Activated CD8-positive, alpha-beta memory T cell treated with anti-CD3 and anti-CD28 coated beads, Interleukin-2, amount 50 U/mL, for 4 hours (primary cell): ENCODE measurements at places on chromosomes 5 and 9.

DNA sequence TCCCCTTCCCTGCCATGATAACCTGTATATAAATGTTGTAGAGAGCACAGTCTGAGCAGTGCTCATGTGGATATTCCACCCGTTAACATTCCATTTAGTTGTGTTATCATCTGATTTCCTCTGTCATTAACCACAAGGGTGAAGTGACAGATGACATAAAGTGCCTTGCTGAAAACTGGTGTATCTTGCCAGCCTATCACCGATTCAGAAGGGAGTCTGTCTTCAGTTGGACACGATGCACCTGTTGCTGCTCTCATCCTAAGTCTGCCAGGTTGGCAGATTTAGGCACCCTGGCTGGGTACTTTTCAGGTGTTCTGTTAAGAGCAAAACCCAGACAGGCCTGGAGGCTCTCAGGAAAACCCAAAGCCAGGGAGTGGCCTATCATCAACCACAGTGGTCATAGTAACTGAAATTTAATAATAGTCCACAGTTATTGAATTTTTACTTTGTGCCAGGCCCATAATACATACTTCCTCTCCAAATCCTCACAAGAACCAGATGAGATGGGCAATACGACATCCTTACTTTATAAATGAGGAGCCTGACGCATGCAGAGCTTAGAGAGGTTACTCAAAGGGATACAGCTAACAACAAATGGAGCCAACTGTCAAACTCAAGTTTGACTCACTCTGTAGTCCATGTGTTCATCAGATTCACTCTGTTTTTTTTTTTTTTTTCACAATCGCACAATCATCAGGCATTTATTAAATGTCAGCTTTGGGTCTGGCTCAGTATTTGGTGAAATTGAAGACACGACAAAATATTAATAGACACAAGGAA lies 100.7 kb upstream of the SPRY4 start:
- DNase-seq, result no peak

GRCh38 chr9:109031241-109031640 lies 17.9 kb upstream of the CTNNAL1 start:
- no peak for DNase-seq

- DNase-seq, result no peak
These were observed 40.4 kb downstream of the PCSK5 start for GRCh38 chr9:75930730-75931321.

- no peak for DNase-seq
These were observed 2.4 kb downstream of the PRRX2 start for GRCh38 chr9:129667850-129668249.

DNA sequence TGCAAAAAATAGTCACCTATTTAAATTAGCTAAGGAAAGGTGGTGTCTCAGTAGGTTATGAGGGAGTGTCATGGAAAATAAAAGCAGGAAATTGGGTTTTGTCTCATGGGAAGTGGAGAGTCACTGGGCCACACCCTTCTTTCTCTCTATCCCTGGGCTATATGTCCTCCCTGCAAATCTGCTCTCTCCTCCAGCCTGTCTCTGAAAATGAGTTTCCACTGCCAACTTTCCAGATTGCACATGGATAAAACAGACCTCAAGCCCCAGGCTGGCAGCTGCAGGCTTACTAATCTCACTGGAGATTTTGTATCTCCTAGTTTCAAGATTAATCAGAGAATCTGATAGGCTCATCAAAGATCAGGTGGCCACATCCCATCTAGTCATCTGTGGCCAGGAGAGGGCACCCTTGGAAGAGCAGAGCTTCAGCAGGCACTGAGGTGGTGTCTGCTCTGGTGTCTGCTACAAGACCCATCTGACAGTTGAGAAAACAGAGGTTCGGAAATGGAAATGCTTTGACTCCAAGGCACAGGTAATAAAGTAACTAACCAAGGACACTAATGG lies 178.9 kb downstream of the MSX2 start:
- no peak for DNase-seq

GRCh38 chr5:138603249-138603920 lies 28.2 kb upstream of the HSPA9 start:
- no peak for DNase-seq

GRCh38 chr5:94689908-94690307 lies 71.4 kb downstream of the SLF1 start:
- DNase-seq, result no peak

- no peak for DNase-seq
These were observed 29.5 kb downstream of the NDUFS6 start for GRCh38 chr5:1830571-1831228.

- no peak for DNase-seq
These were observed 7.3 kb downstream of the BHMT2 start for GRCh38 chr5:79076819-79077218.
